Activated T-helper 1 cell treated with anti-CD3 and anti-CD28 coated beads, Interleukin-2, amount 50 U/mL, for 16 hours (primary cell): ENCODE measurements at places on chromosomes 2 and 18.

GRCh38 chr2:111068435-111069058 is 52.2 kb upstream of the BCL2L11 start:
- no peak for DNase-seq

GRCh38 chr18:28961669-28962228 is 784.8 kb upstream of the CDH2 start:
- DNase-seq = no peak

- DNase-seq = no peak
Measured at GRCh38 chr2:175135177-175135576, 32.8 kb downstream of the ATF2 start.

DNA sequence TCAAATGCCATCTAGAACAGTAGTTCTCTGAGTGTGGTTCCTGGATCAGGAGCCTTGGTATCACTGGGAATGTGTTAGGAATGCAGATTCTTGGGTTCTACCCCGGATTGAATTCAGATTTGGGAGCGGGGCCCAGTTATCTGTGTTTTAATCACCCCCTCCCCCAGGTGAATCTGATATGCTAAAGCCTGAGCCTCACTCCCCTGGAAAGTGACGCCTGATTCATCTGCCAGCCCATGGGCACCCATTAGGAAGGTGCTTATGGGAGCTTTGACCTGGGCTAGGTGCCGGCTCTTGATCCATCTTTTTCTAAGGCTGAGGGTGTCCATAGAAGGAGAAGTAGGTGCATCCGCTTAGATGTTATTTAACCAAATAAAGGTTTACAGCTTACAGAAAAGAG is 199.4 kb downstream of the NEDD4L start:
- no peak for DNase-seq

- DNase-seq = peak; percentile 3
Measured at GRCh38 chr2:144162652-144163051, 357.3 kb downstream of the ZEB2 start.

- no peak for DNase-seq
Measured at GRCh38 chr2:147487978-147488289, 356.9 kb upstream of the ACVR2A start.

DNA sequence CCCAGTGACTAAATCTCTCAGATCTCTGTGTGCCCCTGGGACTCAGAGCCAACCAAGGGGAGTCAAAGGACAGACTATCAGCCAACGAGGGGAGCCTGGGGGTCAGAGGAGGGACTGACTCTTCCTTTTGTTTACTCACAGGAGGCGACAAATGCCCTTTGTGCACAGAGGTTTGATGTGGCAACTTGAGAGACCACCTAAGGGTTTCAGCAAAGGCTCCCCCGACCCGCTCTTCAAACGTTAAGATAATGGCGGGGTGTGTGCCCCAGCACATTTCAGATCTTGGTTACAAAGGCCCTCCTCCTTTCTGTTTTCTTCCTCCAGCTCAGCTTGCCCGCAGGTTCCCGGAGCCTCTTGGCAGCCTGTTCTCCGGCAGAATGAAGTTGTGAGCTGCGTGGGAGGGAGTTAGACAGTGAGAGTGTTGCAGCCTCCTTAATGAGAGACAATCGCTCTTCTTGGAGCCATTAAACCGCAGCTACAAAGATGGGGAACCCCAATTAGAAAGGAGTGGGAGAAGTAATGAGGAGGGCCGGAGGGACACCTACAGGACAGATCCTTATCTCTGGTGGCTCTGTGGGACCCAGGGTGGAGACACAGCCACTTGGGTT is 76.2 kb downstream of the KIAA2012 start:
- no peak for DNase-seq

DNA sequence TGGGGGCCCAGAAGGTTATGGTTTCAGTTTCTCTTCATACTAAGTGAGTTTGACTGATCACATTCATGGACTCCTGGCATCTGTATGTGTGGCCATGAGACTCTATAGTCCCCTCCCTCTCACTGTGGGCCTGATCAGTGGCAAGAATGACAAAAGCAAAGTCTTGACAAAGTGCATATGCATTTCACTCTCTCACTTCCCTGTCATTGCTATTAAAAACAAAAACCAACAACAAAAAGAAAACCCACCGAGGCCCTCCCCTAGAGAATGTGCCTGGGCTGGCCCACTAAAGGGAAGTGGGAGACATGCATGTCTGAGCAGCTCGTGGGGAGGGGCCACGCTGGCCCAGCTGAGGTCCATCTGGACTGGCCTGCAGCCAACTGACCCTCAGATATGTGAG is 600.1 kb upstream of the RAB6C start:
- DNase-seq = no peak

- DNase-seq = no peak
Measured at GRCh38 chr2:224909885-224910573, 132.2 kb downstream of the DOCK10 start.

- no peak for DNase-seq
Measured at GRCh38 chr2:135997380-135997779, 12.0 kb upstream of the DARS1 start.

DNA sequence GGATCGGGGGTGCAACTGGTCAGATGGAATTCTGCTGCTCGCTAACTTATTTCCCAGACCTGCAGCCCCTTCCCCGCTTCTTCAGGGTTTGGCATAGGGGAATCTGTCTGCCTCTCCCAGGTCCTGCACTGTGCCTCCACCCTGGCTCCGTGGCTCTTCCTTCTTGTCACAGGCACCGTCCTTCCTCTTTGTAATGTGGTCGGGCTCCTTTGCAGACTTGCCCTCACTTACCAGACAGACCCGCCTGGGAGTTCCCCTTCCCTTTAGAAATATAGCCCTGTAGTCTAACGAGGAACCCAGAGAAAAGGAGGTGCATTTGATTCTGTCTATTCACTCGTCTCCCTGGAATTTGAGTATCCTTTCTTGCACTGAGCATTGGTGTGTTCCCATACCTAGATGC is 63.9 kb upstream of the PAX8 start:
- DNase-seq = no peak

DNA sequence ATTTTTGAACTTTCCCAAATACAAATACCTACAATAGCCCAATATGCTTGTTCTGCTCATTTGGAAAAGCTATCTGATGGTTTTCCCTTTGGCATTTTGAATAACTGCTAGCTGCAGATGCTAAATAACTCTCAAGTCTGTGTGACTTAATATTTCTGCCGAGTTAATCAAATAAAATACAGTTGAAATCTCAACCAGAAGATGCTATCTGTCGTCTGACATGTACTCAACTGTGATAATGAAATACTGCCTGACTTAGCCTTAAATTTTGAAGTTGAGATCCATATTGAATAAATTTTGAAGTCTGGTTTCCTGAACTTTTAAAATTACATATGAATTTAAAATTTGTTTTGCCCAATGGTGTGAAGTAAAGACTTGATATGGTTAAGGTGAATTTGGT is 204.4 kb upstream of the MEX3C start:
- DNase-seq = no peak

GRCh38 chr2:211144078-211144477 is 587.7 kb downstream of the CPS1 start:
- no peak for DNase-seq

DNA sequence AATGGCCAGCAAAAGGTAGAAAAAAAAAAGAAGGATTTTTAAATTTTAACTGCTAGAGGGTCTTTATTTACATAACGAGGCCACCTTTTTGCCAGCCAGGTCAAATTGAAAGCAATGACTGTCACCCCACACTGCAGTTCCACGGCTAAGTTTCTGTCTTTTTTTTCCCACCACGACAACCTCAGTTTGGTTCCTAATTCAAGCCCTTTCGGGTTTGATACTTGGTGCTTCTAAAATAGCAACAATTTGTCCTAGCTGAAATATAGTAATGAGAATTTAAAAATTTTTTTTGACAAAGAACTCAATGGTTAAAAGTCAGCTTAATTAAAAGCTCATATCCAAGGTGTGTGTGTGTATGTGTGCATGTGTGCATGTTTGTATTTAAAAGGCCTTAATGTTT is 16.4 kb upstream of the NMS start:
- no peak for DNase-seq

- no peak for DNase-seq
Measured at GRCh38 chr2:183070942-183071844, 7.4 kb upstream of the DUSP19 start.
